ENCODE measurements at places on chromosomes 3 and 15.

DNA sequence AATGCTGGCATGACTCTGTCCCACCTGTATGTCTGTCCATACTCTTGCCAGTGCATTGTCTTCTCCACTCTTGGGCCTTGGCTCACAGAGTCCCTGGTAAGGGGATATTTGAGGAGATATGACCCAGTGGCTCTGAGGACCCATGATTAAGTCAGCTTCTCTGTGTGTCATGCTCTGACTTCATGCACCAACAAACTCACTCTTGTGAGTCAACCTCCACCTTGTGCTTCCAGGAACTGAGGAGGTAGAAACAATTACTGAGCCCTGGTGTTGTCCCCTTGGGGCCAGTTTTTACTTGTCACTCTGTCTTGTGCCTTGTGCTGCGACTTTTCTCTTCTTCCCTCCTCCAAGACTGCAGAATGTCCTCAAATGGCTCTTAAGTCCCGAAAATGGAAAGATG is 127.1 kb downstream of the ABHD5 start:
- DNase-seq: no peak

DNA sequence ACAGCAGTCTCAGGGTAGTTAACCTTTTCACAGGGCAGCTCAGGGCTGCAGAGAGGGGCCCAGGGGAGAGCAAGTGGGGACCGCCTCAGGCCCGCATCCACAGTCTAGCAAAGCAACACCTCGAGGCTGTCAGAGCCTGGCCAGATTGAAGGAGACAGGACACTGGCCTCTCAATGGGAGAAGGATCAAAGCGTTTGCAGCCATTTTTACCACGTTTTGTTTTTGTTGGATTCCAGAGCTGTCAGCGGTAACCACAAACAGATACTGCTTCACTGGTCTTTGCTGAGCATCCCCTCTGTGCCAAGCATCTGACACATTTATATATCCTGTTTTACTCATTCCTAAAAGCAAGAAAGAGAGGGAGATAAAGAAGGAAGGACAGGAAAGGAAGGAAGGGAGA is 153.8 kb downstream of the SHQ1 start:
- peak; percentile 56 for DNase-seq

GRCh38 chr3:24365168-24365567 is 129.5 kb downstream of the THRB start:
- DNase-seq: peak; percentile 92

DNA sequence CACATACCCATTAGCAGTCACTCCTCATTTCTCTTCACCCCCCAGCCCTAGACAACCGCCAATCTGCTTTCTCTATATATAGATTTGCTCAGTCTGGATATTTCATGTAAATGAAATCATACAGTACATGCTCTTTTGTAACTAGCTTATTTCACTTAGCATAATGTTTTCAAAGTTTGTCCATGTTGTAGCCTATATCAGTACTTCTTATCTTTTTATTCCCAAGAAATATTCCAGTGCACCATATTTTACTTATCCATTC is 3.1 kb downstream of the MAP3K13 start:
- no peak for DNase-seq

DNA sequence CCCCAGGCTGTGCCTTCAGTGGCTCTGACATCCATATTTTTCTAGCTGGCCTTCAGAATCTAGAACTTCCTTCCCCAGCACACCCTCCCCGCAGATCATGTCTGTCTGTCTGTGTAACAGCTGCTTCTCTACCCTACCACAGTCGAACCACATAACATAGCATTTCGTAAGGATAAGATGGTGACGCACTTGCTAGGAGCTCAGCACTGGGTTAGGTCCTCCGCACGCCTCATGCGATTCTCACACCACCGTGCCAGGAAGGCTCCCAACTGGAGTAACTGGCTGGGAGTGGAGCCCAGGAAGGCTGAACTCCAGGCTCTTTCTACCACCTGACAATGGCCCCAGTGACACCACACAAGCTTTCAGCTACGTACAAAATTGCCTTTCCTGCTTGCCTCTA is 168.6 kb downstream of the STT3B start:
- DNase-seq: no peak

DNA sequence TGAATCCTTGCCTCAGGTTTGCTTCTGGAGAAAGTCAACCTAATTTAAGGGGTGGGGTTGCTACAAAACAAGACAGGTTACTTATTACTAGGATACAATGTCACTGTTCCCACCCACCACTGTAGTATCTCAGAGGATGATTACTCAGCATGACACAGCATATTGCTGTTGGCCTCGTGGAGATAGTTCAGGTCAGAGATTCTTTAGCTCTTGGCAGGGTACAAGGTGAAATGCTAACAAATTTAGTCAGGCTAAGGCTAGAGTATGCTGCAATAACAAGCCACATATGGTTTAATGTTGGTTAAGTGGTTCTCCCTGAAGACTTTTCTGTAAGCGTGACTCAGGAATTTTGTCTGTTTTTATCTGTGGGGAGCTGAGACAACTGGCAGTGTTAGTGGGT is 161.8 kb downstream of the EDEM1 start:
- peak; percentile 22 for DNase-seq

- DNase-seq: no peak
Measured at GRCh38 chr3:185021256-185021655, 131.6 kb downstream of the C3orf70 start.

- no peak for DNase-seq
Measured at GRCh38 chr15:25770618-25771337, 92.3 kb downstream of the ATP10A start.

DNA sequence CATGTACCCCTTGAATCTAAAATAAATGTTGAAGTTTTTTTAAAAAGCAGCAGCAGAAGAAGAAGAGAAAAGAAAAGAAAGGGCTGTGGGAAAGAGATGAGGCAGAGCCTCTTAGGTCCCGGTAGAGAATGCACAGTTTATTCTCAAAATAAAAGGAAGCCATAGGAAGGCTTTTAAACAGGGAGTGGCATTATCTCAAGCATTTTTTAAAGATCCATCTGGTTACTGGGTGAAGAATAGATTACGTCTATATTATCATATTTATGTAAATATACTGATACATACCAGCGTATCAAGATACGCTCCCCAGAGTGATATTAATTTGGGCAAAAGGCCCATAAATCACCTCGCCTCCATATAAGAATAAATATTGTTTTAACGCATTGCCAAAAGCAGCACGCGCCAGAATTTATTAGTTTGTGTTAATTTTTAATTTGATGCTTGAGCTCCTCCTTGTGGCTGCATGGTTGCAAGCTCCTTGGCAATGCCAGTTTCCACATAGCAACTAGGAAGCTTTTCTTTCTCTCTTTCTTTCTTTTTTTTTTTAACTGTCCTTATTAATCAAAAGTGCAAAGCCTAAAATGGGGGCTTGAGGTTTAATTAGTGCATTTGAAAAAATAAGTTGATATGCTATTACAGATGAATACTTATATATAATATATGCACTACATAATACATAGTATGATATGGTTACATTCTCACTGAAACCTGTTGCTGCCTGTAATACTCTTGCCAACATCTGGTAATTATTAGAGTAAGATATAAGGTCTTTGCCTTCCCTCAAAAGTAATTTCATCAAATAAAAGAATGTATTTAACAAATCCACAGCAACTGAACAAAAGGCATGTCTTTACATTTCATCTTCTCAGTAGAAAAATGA is 242.8 kb upstream of the UBE2E2 start:
- peak; percentile 53 for DNase-seq

DNA sequence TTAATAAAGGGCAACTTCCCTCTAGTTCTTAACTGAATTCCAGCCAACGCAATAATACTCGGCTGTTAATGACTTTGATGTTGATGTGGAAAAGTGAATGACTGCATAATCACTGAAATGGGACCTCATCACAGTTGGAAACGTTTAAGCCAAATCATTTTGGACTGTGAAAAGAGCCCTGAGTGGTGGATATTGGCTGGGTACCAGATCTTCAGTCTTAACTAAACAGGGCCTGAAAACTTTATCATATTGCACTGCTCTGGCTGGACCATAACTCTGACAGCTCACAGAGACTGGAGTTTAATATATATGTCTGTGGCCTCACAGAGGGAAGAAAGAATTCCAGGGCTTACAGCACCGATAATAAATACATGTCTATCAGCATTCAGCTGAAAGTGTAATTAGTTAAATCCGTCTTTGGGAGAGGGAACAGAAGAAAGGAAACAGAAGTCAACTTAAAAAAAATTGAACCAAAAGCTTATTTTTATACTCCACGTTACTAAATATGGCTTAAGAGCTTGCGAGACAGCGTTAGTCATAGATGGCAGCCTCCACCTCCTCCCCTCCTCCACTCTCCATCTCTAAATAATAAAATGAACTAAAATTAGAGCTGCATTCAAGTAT is 222.3 kb upstream of the CDIN1 start:
- peak; percentile 84 for DNase-seq

DNA sequence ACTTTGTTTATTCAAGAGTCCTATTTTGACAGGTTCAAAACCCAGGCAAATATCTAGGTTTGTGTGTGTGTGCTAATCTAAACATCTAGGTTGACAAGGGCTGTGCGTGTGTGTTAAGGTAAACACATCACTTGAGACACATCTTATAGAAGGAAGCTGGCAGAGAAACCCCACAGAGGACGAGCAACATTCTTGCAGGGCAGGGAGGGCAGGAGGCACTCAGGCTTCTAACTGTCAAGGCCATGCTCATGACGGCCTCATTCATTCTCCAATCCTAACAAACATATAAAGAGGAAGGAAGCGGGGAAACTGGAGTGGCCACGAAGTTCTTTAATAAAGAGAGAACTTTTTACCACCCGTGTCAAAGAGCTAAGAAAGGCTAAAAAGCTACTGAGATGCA is 43.4 kb downstream of the SLCO2A1 start:
- no peak for DNase-seq

- DNase-seq: no peak
Measured at GRCh38 chr3:150467381-150467780, 59.3 kb downstream of the TSC22D2 start.

DNA sequence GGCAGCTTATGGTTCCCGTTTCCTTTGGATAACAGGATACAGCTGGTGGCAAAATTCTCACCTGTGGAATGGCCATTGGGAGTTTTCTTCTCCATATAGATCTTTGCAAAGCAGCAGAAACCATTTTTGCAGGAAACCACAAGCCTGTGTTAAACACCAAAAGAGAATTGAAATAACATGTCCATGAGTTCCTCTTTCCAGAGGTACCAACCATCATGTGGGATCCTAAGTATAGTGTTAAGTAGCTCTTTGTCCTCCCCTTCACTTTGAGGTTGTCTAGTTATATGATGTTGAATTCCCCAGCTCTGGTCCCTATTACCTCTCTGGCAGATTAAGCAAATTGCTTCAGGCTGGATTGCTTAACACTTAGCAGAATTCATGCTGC is 94.9 kb downstream of the AKAP13 start:
- no peak for DNase-seq

DNA sequence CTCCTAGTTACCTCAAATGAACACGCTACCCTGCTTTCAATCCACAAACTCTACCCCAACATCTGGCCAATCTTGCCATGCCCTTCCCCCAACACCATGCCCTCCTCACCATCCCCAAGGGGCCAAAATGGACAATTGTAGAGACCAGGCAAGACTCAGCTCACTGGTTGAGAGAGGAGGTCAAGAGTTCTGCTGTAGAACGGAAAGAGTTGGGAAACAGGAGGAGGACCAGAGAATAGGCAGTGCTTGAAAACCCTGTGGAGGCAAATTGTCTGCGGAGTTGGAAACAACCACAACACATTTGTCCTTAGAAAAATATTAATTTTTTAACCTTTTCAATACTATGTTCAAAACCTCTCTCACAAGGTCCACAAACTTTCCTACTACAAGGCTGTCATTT is 128.8 kb upstream of the BFSP2 start:
- no peak for DNase-seq

DNA sequence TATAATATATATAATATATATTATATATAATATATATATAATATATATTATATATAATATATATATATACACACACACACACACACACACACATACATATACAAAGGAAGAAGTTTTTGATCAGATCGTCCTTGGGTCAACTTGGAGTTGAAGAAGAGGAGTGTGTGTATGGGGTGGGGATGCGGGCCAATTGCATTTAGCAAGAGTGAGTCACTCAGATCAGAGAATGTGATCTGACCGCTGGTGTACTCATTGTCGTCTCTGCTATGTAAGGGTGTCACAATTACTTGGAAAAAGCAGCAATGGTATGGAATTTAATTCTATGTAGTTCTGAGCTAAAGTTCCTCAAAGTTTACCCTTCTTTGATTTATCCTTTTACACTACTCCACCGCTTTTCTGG is 4.6 kb upstream of the VGLL3 start:
- peak; percentile 90 for DNase-seq

DNA sequence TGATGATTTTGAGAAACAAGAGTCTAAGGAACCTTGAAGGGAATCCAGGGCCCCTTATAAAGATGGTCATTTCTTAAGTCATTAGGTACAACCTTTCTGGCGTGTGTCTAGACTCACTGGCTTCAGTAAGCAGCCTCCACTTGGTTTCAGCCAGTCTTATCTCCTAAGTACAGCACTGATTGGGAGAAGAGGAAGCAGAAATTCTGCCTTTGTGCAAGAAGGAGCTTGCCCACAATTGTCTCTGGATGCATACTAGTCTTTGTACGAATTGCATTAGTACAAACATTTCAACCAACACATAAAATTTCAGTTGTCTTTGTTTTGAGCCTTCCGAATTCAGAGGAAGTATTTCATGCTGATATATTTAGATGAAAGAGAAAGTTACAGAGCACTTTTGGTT is 139.4 kb downstream of the SLCO3A1 start:
- DNase-seq: no peak

DNA sequence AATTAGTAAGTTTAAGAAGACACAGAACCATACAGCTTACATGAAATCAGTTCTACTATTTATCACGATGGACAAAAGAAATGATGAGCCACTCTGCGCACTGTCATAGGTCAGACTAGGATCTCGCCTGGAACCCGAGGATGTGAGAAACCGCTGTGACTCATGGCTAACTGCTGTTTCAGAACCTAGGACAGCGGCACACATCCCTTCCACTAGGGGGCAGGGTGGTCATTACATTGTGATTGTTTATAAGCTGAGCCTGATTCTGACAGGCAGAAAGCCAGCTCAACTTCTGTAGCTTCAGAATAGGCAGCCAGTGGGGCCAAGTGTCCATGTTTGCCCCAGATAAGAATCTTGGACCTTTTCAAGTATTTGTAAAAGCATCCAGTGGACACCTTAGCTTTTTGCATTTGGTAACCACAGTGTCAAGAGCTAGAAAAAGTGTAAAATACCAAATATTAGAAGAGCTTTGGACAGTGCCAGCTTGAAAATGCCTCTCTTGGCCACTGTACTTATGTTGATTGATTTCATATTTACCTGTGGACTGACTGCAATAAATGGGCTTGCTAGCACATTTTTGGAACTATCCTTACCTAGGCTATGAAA is 115.8 kb downstream of the KBTBD8 start:
- DNase-seq: peak; percentile 87

- DNase-seq: peak; percentile 95
Measured at GRCh38 chr3:189001559-189001958, 170.2 kb upstream of the TPRG1 start.

DNA sequence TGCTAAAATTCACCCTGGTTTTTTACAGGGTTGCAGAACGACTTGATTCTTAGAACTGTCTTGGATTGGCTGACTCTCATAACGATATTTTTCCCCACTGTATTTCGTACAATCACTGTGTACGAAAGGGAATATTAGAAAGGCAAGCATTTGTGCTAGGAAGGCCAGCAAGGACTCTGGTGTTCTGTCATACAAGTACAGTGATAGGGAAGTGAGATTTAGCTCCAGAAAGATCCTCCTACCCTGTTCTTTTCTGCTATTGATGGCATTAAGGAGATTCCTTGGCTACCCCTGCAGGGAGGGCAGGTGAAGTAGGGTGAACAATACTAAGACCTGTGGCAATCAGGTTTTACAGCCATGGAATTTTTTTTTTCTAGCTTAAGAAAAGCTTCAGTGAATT is 53.8 kb upstream of the SCAANT1 start:
- no peak for DNase-seq

- no peak for DNase-seq
Measured at GRCh38 chr3:98552232-98553020, 20.6 kb downstream of the GPR15 start.
